Activated CD4-positive, alpha-beta T cell treated with anti-CD3 and anti-CD28 coated beads for 36 hours (primary cell): ENCODE measurements at places on chromosomes 1 and 21. TPM values are rescaled to one million over a fixed set of nuclear protein-coding genes. Genes with fewer than 3 reads are reported as not detected.

DNA sequence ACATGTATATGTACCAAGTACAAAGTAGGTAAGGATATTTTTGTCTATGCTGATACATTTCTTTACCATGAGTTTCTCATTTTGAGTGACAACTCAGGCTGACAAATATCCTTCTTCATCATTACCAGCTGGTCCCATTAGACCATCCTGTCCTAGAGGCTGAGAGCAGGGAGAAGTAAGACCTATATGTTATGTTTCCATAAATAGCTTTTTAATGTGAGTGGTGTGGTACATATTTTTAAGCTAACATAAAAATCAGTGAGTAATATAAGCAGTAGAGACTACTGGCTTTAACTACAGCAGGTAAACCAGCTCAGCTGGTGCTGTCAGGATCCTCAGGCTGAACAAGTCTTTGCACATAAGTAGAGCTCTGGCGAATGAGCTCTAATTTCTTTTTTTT is 62.4 kb downstream of the CLEC20A start:
- DNase-seq, result no peak

- no peak for DNase-seq
Measured at GRCh38 chr1:96346719-96347118, 374.9 kb upstream of the PTBP2 start.

DNA sequence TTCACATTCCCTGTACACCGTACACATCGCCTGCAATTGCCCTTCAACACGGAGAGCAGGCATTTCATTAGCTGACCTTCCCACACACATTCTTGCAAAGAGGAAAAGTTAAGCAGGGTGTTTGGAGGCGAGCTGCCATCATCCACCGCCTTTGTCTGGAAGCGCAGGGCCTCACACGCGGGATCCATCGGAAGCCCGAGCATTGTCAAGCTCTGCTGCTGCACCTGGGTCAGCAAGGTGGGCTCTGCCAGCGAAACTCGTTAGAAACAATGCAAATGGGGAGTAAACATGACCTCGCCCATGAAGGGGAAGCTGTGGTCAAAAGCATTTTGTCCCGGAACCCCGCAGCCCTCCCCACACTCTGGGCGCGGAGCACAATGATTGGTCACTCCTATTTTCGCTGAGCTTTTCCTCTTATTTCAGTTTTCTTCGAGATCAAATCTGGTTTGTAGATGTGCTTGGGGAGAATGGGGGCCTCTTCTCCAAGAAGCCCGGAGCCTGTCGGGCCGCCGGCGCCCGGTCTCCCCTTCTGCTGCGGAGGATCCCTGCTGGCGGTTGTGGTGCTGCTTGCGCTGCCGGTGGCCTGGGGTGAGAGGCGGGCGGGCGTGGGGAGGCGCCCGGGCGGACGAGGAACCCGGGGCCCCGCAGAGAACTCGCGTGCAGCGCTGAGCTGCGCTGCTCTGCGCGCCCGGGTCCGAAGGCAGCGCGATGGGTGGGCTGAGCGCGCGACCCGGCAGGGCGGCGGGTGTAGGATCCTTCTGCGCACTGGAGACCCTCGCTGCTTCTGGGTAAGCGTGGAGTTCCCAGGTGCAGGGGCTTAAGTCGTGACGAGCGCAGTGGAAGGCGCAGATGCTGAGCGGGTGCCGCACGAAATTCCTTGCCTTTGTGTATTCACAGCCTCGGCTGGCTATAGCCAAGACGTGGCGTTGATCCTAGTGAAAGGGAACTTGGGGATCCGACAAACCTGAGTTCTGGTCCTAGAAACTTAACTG is at the start of gene CR1:
Gene CR1, plus strand, starts transcription at position 357 of the 992 bp plus-strand sequence. Its CDS starts 111 bp downstream, at position 468.
- DNase-seq, result peak; percentile 49

DNA sequence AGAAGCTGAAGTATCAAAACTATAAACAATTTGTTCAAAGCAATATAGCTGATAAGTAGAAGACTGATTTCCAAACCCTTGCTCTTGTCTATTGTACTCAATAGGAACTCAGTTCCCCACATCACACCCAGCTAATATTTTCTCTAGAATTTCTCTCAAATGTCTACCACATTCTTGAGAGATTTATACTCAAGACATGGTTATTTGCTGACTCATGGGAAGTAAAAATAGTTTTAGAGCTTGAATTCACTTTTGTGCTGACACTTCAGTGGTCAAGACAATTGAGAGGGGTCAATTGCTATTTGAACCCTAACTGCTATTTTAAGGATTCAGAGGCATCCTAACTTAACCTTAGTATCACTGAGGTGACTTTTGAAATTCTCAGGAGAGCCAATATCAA is 99.0 kb downstream of the TNNI3K start:
- no peak for DNase-seq

DNA sequence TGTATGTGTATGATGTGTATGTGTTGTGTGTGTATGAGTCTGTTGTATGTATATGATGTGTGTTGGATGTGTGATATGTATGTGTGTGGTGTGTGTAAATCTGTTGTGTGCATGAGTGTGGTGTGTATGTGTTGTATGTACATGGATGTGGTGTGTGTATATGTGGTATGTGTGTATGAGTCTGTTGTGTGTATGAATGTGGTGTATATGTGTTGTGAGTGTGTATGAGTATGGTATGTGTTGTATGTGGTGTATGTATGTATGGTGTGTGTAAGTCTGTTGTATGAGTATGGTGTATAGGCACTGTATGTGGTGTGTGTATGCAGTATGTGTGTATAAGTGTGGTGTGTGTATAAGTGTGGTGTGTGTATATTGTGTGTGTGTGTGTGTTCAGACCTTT is 95.0 kb downstream of the PLXNA2 start:
- DNase-seq, result no peak

Gene FMN2
- total RNA-seq, result not detected

DNA sequence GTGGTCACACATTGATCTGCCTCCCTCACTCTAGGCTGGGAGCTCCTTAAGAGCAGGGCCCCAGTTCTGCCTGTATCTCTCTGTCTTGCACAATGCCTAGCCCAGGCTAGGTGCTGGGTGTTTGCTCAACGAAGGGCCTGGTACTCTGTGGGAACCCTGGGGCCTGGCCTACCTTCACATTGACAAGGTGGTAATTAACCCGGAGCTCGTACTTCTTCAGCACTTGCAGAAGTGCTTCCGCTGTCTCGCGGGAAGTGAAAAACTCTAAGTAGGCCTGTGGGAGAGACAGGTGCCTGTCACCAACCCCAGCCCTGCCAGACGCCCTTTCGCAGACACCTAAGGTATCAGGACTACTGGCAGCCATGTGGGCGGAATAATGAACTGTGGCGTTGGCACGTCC is 13.7 kb downstream of the MTHFR start:
- DNase-seq, result no peak

Gene IFNAR2
- total RNA-seq, result 29.8 TPM

Gene CCDC24
- total RNA-seq, result 2.0 TPM

- no peak for DNase-seq
Measured at GRCh38 chr1:213166852-213167251, 115.8 kb downstream of the RPS6KC1 start.

DNA sequence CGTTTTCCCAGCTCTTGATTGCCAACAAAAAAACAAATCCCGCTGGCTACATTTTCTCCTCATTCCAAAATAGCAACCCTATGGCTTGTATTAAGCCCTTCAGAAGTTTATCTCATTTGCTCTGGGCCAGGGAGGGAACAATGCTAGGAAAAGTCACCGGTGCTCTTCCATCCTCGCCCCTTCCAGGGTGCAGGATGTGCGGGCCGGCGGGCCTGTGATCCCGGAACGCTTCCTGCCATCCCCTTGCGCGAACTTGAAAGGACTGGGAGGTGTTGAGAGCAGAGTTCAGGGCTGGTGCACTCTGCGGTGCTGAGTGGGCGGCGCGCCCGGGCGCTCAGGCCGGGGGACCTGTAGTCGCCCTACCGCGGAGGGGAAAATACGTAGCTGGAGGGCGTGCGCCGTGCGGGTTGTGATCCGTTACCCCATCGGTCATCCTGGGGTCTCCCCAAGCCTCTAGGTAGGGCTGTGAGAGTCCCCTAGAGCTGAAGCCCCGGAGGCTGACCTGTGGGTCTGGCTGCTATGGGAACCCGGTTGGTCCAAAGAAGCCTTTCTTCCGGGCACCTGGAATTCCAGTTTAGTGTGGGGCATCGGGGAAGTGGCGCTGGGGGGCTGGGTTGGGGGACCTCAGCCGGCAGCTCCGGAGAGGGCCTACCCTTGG is 13.1 kb downstream of the NR5A2 start:
- no peak for DNase-seq

Gene RPTN
- total RNA-seq, result not detected

GRCh38 chr1:21220815-21221214 is 44.1 kb upstream of the EIF4G3 start:
- no peak for DNase-seq

DNA sequence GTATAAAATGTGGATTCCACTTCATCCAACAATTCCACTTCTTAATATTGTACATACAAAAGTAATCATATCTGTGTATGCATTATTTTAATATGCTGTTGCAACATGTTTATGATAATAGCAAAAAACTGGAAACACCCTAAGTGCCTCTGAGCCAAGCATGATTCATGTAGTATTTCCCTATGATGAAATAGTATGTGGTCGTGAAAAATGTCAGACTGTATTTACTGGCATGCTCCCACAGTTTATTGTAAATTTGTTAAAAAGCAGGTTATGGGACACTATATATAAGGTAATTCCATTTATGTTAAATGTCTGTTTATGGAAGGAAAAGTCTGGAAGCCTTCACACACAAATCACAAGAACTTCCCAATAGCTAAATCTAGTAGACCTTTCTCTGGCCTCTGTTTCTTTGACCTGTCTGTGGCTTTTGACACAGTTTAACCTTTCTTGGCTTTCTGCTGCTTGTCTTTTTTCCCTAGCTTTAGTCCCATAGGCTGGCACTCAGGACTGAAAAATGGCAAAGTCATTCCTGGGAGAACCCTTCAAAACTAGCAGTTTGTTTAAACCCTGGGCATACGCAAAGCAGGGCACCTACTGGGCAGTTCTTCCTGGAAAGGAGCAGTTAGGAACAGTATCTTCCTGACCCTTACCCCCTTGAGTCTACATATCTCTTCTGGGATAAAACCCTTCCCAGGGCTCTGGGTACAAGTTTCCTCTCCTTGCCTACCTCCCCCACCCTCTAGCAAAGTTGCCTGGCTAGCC is 65.4 kb upstream of the ARTN start:
- DNase-seq, result no peak

DNA sequence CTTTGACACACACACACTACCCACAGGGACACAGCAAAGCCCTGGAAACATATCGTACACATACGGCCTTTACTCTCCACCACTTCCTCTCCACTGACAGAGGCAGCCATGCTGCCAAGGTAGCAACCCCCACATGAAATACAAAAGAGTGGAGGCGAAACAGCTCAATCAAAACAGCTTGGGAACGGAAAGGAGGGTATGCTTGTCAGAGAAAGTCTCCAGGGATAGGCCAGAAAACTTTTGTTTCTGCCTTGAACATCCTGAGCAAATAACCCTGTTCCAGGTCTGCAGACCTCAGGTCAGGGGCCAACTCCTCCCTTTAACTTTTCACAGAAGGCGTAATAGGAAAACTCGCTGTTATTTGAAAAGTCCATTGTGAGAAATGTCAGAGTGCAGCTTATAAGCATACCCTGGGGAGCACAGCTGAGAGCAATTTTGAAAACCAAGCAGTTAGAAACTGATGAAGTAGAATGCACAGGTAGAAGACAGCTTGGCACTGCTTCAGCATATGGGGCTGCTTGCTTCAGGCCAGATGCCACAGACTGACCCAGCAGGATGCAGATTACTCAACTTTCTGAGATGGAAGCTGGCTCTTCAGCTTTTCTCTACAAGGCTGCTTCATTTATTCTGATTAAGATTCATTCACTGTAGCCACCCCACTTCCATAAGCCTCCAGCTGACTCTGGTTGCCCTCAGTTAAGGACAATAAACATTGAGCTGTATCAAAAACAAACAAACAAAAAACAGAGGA is 18.0 kb downstream of the KIAA0319L start:
- DNase-seq, result peak; percentile 48

DNA sequence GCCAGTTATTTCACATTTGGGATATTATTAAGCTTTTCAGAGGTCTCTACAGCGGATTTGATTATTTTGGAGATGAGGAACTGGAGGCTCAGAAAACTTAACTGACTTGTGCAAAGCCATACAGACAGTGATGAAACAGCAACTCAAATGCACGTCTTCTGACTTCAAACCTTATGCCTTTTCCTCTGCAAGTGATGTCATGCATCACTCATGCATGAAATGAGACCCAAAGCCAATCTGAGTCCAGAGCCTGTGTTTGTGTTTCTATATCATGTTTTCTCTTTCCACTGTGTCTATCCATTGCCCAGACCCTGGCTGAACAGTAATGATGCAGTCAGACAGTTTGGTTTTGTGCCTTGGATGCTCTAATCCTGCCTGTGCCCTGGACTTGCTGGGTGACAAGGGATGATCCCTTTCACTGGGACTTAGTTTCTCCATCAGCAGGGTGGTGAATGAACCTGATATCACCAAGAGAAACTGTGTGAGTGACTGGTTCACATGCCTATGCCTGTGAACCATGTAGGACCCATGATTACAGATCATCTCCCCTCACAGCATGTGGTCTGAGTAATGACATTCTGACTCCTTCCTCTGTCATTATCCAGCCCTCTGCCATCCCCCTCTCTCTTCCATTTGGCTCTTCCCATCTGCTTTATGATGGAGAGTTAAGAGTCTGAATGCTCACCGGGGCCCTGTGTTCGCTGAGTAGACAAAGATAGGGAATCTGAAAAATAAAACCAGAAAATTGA is 33.4 kb downstream of the SLAMF6 start:
- no peak for DNase-seq

GRCh38 chr1:12600335-12600734 is 17.7 kb downstream of the DHRS3 start:
- no peak for DNase-seq

DNA sequence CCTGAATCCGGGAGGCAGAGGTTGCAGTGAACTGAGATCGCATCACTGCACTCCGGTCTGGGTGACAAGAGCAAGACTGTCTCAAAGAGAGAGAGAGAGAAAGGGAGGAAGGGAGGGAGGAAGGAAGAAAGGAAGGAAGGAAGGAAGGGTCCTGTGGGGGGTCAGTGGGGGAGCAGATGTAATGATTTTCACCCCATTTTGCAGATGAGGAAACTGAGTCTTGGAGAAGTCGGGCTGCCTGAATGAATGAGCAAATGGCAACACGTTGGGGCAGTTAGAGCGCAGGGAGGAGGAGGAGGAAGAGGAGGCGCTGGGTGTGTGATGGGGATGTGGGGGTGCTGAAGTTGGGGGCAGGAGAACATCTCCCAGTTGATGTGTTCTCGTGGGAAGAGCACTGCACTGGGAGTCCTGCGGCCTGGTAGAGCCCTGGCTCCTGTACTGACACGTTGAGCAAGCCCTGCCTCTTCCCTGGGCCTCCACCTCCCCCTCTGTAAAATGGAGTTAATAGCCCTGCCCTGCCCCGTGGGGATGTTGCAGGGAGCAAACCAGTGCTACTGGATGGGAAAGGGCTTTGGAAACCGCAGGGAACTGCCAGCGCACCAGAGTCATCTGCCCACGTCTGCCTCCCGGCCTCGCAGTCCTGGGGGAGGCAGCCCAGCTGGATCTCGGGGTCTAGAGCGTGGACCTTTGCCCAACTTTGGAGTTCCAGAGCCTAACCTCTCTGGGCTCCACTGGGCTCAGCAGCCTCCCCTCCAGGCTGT is 103.2 kb upstream of the CASZ1 start:
- no peak for DNase-seq

Gene PLEKHG5
- 1.1 TPM for total RNA-seq

- DNase-seq, result no peak
Measured at GRCh38 chr1:93155335-93155734, 24.9 kb downstream of the TMED5 start.

GRCh38 chr1:151156515-151156819 is at the start of gene TNFAIP8L2:
Gene TNFAIP8L2 (plus strand): TSS chr1:151156649. CDS start chr1:151158698, 2,049 bp downstream.
- peak; percentile 91 for DNase-seq
